ENCODE measurements at places on chromosomes 16 and 17. TPM values are rescaled to one million over a fixed set of nuclear protein-coding genes. Genes with fewer than 3 reads are reported as not detected.
A peak's percentile ranks its signal among the peaks of the same experiment; 100 is the strongest.

DNA sequence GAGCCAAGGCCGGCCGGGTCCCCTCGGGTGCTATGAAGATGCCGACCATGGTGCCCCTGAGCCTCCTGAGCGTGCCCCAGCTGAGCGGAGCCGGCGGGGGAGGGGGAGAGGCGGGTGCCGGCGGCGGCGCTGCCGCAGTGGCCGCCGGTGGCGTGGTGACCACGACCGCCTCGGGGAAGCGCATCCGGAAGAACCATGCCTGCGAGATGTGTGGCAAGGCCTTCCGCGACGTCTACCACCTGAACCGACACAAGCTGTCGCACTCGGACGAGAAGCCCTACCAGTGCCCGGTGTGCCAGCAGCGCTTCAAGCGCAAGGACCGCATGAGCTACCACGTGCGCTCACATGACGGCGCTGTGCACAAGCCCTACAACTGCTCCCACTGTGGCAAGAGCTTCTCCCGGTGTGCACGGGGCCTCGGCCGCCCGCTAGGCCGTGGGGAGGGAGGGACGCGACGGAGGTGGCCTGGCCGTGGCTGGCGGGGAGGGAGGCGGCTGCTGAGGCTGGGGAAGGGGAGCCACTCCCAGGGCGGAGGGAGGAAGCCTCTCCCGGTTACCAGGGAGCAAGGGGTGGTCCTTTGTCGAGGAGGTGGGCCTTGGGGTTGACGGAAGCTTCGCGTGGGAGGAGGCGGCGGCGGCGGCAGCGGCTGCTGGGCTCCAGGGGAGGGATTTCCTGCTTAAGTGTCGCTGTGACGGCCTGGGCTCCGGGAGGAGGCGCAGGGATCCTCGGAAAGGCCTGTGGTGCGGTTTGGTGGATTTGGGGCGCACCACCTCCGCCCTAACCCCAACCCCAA lies 1.3 kb downstream of the MAZ start:
- peak; percentile 90 for DNase-seq

GRCh38 chr16:67403976-67404555 lies 10.8 kb upstream of the TPPP3 start:
- no peak for DNase-seq

- DNase-seq, result no peak
Measured at GRCh38 chr17:42969001-42969581, 4.8 kb upstream of the AARSD1 start.

DNA sequence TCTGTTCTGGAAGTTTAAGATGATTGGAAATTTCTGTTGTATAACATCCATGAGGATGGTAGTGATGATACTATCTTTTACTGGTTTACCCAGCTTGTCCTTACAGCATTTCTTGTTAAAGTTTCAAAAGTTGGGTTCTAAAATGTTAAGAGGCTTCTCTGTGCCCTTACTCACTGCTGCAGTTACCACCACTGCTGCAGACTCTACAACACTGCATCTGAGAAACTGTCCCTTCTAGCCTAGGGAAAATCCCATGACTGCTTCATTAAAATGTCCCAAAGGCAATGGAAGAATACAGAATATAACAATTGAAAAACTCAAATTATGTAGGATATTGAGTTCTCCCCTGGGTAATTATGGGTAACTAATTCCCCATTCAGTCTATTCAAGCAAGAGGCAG lies 3.8 kb upstream of the NSRP1 start:
- DNase-seq, result no peak

- no peak for DNase-seq
Measured at GRCh38 chr17:62823111-62823893, 15.2 kb upstream of the MARCHF10 start.

- no peak for DNase-seq
Measured at GRCh38 chr17:32854207-32854606, 22.7 kb downstream of the MYO1D start.

GRCh38 chr17:82384051-82384729 lies 12.6 kb downstream of the UTS2R start:
- DNase-seq, result no peak

GRCh38 chr17:61235001-61235826 lies 164.4 kb upstream of the TBX2 start:
- DNase-seq, result no peak

DNA sequence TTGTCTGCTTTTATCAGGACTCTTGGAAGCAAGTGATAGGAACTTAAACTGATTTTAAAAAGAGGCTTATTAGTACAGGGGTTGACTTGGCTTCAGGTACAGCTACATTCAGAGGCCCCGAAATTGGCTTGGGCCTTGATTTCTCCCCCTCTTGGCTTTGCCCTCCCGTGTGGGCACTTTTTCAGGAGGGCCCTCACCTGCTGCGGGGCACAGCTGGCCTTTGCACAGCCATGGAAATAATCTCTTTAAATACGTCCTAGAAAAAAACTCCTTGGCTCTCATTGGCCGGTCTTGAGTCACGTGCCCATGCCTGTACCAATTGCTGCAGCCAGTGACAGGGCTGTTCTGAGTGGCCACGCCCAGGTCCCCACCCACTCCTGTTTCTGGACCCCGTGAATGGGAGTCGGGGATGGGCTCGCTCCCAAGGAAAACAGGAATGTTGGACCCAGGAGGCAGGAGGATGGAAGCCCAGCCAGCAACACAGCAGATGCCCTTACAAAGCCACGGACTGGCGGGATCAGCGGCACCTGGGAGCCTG lies 15.0 kb downstream of the CA5A start:
- no peak for DNase-seq

DNA sequence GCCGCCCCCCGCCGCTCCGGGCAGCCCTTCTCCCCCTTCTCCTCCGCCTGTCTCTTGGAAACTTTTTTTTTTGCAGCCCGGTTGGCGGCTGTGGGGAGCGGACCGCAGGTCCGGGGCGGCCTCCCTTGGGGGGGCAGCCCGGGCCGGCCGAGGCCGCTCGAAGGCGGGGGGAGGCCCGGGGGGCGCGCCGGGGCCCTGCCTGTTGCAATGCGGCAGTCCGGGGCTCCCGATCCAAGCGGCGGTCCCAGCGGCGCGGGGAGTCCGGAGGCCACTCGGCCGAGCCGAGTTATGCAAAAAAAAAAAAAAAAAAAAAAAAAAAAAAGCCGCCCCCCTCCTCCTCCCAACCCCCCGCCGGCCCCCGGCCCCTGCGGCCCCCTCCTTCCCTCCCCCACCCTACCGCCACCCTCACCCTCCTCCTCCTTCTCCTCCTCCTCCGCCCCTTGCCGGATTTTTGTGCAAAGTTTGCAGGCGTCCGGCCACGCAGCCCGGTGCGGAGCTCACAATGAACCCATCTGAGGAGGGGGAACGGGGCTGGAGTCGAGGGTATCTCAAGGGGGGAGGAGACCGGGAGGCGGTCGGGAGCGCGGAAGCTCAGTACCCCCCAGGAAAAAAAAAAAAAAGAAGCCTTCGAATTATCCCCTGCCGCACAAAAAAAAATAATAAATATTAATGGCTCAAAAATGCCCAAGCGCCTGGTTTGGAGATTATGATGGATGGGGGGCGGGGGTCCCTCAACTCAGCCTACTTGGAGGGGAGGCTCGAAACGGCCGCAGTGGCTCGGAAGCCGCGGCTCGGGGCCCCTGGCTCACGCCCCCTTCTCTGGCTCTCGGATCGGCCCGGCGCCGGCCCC lies at the start of gene ZNF423:
ZNF423 (minus strand) TSS at position 291 of the 850 bp plus-strand sequence. CDS start 338 bp downstream, outside the sequence.
- DNase-seq, result no peak

- DNase-seq, result no peak
Measured at GRCh38 chr16:80804526-80805383, at the start of gene CDYL2. TSS of gene CDYL2 (minus strand) at chr16:80804598. CDS start at chr16:80804173, 425 bp downstream.

- no peak for DNase-seq
Measured at GRCh38 chr16:66474750-66475199, 47.7 kb downstream of the BEAN1 start.

The KRT28 gene
- not detected for polyA plus RNA-seq

The PYDC1 gene
- not detected for polyA plus RNA-seq

The CLEC10A gene
- polyA plus RNA-seq, result 2.5 TPM

The GPR142 gene
- polyA plus RNA-seq, result not detected

Measured in heart right ventricle (tissue), 16 donors.